ENCODE measurements at places on chromosomes 1 and 21.

DNA sequence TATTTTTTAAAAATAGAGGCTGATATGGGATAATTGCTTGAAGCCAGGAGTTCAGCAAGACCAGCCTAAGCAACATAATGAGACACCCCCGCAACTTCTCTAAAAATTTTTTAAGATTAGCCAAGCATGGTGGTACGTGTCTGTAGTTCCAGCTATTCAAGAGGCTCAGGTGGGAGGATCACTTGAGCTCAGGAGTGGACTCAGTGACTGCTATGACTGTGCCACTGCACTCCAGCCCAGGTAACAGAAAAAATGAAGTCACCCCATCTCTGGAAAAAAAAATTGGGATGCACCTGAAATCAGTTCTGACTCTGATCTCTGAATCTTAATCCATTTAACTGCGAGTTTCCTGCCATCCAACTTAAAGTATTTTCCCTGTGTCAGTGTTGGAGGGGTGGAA lies 124.2 kb downstream of the MRPS6 start:
- DNase-seq = no peak

DNA sequence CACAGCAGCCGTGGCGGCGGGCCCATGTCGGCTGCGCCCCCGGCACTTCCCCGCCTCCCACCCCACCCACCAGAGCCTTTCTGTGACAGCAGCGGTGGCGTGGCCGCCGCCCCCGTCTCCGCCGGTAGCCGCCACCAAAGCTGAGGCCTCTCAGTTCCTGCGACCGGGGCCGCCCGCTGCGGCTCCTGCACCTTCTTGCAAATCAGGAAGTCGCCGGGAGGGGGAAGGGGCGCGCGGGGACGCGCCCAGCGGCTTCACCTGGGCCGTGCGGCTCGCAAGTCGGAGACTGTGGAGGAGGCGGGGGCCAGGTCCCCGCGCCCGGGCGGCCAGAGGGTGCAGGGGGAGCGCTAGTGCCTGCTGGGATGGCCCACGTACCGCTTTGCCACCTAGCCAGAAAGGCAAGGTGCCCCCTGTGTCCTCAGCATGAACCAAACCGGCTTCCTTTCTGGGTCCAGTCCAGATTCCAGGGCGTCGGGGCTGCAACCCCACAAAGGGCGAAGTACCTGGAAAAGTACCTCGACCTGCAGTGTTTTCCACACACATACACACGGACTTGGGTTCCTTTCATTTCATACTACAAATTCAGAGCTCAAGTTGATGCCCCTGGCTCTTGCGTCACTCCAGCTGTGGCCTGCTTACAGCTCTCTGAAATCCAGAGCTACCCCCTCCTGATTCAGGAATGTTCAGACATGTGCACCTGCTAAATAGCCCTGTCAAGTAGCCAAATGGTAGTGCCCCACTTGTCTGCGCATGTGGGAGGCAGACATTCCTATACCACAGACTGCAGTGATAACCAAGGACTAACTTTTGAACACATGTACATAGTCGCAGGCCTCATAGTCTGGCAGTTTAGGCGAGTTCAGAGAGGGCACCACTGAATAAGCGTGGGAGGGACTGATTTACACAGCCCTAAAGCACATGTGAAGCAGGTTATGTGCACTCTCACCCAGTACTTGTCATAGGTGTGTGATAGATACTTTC lies at the start of gene DENND1B:
TSS of gene DENND1B (minus strand) at position 199 of the 981 bp plus-strand sequence. CDS start 325 bp downstream, outside the sequence.
- peak; percentile 59 for DNase-seq

DNA sequence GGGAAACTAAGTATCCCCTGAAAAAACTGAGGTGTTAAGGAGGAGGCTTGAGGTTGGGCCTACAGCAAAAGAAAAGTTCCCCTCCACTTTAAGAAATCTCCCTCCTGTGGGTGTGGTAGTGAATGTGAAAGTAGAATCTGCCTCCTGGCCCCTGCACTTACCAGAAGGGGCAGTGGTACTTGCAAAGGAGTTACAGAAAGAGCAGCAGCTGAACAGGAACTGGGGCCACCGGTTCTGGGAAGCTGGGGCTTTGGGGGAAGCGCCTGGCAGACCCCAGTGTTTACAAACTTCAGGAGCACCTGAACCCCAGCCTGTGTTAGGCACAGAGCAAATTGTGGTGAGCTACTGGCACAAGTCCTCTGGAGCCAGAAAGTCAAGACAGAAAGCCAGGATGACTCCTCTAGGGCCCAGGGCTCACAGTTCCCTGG lies 250.2 kb upstream of the FGGY start:
- DNase-seq = no peak

DNA sequence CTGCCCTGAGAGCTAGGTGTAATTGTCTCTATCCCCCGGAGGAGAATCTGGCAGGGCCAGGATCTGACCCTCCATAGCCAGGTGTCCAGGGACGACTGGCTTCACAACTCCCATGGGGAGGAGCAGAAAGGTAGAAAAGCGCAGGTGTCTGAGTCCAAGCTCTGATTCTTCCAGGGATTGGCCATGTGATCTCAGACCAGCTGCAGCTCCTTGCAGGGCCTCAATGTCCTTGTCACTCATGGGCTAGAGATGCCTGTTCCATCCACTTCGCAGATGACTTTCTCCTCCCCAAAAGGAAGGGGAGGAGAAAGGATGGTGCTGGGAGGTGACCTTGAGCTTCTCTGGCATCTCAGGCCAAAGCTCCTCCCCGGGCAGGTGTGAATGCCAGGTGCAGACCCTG lies 22.7 kb downstream of the HSPG2 start:
- no peak for DNase-seq

DNA sequence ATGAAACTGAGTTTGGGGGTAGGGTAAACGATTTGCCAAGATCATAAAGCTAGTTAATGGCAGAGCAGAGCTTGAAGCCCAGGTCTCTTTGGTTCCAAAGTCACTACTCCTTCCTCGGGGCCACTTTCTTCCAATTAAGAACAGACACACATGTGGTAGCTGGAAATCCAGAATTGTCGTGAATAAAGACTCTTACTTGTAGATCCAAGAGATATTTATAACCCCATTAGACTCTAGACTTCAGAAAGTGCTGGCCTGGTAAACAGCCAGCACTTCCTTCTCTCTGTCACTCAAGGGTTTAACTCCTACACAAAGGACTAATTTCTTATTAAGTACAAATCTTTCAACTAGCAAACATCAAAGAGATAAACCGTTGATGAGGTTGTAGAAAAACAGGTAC lies 2.7 kb downstream of the FAM163A start:
- no peak for DNase-seq

GRCh38 chr1:226886122-226886901 lies 15.9 kb downstream of the PSEN2 start:
- DNase-seq = no peak

DNA sequence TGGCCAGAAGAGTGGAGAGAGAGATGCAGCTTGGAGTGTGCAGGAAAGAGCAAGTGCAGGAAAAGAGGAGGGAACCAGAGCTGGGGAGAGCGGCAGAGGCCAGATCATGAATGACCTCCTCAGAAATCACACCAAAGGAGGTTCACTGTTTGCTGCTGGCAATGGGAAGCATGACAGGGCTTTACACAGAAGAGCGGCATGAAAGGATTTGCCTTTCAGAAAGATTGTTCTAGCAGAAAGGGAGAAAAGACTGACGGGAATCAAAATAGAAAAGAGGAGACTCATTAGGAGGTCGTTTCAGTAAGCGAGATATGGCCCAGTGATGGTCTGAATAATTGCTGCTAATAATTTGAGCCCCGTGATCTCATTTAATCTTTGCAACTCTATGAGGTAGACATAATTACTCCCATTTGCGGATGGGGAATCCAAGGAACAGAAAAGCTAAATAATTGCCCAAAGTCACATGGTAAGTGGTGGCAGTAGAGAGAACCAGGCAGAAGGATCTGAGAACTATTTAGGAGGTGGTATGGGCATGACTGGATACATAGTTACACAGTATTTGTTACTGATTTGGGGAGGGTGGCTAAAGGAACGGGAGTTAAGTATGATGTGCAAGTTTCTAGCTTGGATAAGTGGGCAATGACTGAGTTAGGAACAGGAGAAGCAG lies 12.5 kb upstream of the HNRNPR start:
- DNase-seq = no peak
